Cardiac fibroblast (primary cell): ENCODE measurements at places on chromosomes 4 and X.

DNA sequence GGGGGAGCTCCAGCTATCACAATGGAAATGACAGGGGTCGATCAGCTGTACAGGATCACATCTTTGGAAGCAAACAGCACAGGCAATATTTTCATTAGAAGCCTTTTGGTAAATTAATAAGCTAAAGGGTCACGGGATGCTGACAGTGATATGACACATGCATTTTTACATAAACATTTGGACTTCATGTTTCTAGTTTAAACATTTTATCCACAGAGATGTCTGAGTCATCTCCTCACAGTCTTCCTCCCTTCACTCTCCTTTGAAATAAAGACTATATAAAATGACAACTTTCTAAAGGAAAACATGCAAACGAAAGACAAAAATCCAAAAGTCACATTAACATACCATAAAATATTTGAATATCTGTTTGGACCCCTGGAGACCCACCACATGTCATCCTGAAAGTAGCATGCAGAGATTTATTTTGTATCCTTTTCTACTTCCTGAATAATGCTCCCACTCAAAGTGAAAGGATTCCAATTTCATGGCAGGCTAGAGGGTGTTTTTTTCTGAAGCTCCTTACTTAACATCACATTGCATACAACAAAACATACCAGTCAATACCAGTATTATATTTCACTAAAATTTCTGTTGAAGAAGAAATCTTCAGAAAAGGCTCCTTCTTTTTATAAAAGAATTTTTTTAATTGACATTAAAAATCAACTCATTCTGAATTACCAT, 200.1 kb upstream of the PPARGC1A start:
- peak; percentile 17 for DNase-seq

DNA sequence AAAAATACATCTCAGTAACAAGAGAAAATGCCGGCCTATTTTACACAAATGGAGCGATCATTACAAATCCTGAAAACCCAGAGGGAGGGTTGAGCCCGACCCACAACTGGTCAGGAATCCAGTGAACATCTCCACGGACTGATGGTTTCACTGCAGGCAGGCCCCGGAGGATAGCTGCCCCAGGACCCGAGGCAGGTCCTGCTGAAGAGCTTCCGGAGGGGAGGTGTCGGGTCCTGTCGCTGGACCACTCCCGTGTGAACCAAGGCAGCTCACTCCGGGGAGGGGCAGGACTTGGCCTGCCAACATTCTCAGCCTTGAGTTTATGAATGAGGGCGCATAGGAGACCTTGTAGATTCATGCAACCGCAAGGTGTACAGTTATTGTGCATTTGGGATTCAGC, 4.8 kb upstream of the CRMP1 start:
- DNase-seq, result no peak

GRCh38 chrX:150200820-150201287, 162.3 kb upstream of the MAMLD1 start:
- DNase-seq, result peak; percentile 91

- DNase-seq, result no peak
These were observed 58.7 kb downstream of the MAD2L1 start for GRCh38 chr4:120007896-120008436.

- peak; percentile 21 for DNase-seq
These were observed 854 bp downstream of the RNF113A start for GRCh38 chrX:119870626-119871131.

DNA sequence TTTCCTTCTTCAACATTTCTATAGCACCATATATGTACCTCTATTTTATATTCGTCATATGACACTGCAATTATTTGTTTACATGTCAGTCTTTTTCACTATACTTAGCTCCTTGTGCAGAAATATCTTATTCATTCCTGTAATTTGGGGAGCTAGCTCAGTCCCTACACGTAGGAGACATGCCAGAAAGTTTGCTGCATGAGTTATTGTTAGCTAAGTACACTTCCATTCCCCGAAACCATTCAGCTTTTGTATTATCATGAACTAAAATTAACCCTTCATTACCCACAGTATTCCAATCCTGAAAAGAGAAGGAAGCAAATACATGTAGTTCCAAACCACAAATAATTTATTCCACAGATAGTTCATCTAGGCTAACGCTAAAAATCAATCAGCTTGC, 10.2 kb downstream of the CBR4 start:
- DNase-seq, result no peak
